ENCODE measurements at places on chromosomes 2 and 18.

DNA sequence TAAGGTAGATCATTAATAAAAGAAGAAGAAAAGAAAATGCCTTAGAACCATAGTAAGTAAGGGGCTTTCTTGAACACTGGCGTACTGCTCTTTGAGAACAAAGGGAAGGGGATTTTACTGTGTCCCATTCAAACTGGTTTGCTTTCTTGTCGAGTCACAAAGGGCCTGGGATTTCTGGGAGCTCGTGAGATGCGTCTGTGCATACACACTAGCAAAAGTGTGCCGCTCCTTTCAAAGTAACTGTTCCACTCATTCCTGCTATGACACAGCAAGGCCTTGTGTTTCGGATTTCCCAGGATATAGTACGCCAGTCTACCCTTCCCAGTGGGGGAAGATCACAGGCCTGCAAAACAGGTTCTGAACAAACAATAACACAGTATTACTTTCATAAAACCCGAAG lies 93.0 kb downstream of the KCTD18 start:
- no peaks in the 10 kb centered on the region for H3K27me3 ChIP-seq
- no peak overlapping the region for H3K27ac ChIP-seq
- DNase-seq = no peak

GRCh38 chr2:136362676-136363390 lies 244.9 kb upstream of the CXCR4 start:
- DNase-seq = peak; percentile 68
- peaks cover 51% of the 10 kb centered on the region for H3K4me1 ChIP-seq
- peaks cover 4% of the 10 kb centered on the region for H3K27me3 ChIP-seq

- no peaks in the 10 kb centered on the region for H3K36me3 ChIP-seq
- no peak overlapping the region for H3K27ac ChIP-seq
- no peak overlapping the region for H3K4me3 ChIP-seq
Measured at GRCh38 chr18:11518788-11519685, 90.4 kb upstream of the SLC35G4 start.

DNA sequence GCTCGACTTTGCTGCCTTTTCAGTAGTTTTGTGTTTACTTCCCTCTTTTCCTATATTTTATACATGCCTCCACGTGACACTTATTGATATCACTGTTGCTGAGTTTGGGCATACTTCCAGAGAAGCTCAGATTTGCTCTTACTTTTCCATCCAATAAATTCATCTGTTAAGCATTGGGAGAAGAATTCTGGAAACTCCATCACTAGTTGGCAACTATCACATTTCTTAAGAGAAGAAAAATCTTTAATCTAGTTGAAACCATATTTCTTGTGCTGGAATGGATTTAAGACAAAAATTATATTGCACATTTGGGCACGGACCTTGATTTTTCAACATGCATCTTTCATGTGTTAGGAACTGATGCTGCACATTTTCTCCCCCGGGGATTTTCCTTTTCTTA lies 52.6 kb upstream of the CPO start:
- no peak overlapping the region for H3K4me3 ChIP-seq
- H3K36me3 ChIP-seq = peaks cover 2% of the 10 kb centered on the region
- no peak for DNase-seq
- H3K4me1 ChIP-seq = no peaks in the 10 kb centered on the region

All from activated naive CD4-positive, alpha-beta T cell treated with anti-CD3 and anti-CD28 coated beads for 36 hours (primary cell).